ENCODE measurements at places on chromosomes 11 and 22.

GRCh38 chr22:48926643-48927042 is 901.0 kb downstream of the BRD1 start:
- no peak for DNase-seq

DNA sequence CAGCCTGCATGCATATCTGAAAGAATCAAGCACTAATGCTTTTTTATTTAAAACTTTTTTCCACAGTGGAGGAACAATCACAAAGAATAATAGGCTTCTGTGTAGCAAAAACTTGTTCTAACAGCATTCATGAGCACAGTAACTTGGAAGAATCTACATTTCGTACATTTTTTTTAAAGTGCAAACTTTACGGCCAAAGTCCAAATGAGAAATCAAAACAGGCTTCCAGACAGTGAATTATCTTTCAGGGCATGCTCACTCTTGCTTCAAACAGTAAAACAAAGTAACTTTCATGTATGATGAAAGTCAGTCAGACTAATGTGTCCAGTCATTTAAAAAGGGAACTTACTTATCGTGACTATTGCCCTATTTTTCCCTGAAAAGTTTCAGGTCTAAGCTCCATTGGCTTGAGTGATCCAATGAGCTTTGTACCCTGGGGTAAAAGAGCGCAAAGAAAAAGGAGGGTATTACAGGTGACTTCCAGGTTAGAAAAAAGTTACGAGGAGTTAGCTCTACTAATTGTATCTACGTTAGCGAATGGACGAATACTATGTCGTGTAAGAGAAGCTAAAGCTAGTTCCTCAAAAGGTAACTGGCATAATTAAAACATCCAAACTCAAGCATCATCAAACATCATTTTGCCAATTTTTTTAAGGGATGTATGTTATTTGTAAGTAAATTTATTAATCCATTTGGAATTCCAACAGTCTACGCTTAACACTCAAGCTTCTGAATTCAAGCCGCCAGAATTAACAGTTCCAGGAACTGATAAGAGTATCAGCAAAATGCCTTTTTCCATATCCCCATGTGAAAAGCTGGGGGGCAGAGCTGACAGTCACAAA is 1.7 kb downstream of the PICALM start:
- no peak for DNase-seq

GRCh38 chr22:44952863-44953746 is 56.7 kb downstream of the PHF21B start:
- DNase-seq: no peak

DNA sequence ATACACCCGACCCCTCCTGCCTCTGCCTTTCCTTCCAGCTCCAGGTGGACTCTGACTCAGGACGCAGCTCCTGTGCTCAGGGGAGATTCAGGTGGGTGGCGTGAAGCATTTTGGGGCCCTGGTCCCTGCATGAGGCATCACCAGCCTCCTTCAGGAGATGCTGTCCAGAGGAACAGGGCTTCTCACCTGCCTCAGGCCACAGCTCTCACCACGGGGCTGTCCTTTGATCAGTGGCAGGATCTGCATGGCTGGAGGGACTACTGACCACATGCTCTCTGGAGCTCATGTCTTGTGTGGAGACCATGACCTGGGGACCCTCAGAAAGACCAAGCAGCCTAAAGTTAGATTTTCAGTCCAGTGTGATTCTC is 58.8 kb downstream of the GGTLC2 start:
- no peak for DNase-seq

- peak; percentile 32 for DNase-seq
Observed at GRCh38 chr22:20653012-20653794, 120.7 kb upstream of the SERPIND1 start.

DNA sequence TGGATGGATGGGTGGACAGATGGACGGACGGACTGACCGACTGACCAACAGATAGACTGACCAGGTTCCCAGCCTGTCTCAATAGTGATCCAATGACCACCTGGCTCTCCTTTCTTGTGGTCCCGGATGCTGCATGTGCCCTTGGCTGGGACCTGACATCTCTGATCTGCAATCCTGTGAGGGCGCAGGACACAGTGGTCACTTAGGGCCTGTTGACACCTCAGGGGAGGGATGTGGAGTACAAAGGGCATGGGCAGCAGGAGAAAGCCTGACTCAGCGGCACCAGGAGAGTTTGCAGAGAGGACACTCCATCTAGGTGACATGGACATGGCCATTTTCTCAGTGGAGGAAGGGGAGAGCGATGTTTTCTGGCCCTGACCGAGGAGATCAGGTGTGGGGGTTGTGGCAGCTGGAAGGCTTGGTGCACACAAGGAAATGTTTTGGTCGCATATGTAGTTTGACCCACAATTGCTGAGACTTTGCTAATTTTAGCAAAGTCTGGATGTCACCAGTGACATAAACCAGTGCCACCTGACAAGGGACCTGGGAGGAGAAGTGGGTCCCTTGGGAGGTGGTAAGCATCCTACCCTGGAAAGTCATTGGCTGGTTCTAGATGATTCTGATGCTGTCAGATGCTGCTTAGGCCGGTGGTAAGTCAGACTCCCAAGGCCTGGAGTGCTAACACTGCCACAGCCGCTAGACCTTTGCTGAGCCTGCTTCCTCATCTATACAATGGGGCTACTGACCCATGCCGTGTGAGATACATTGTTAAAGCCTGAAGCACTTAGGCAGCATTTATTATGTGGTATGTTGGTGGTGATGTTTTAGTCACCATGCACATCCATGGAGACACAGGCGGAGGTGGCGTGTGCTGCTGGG is 50.7 kb downstream of the CD82 start:
- peak; percentile 38 for DNase-seq

GRCh38 chr11:93166194-93166593 is 31.6 kb downstream of the SLC36A4 start:
- no peak for DNase-seq

DNA sequence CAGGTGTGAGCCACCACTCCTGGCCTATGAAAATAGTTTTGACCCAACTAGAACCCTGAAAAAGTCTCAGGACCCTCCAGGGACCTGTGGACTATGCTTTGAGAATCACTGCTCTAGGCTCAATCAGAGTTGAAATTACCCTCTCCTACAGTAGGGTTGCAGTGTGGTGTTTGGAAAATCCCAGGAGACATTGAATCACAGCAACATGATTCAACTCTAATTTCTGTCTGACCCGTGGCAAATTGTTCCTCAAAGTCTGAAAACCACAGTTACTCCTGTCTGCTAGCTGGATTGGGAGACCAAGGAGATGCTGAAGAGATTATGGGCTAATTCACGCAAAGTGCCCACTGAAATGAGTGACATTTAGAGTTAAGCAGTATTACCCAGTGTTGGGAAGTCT is 5.4 kb upstream of the MTMR3 start:
- DNase-seq: no peak

DNA sequence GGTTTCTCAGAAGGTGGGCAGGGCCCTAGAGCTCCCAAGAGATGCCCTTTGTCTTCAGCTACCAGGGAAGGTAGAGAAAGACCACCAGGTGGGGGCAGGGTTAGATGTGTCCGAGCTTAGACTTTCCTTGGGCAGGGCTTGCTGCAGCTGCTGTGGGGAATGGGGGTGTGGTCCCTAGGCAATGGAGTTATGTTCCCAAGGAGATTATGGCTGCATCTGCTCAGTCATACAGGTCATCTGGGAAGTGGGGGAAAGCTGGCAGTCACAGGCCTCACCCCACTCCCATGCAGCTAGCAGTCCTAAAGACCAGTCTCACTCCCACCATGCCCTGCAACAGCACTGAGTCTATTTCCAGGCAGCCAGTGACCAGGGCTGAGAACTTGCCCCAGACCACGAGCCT is 29.5 kb downstream of the MMP27 start:
- DNase-seq: no peak

GRCh38 chr11:125105926-125106325 is 5.5 kb downstream of the TMEM218 start:
- DNase-seq: no peak

DNA sequence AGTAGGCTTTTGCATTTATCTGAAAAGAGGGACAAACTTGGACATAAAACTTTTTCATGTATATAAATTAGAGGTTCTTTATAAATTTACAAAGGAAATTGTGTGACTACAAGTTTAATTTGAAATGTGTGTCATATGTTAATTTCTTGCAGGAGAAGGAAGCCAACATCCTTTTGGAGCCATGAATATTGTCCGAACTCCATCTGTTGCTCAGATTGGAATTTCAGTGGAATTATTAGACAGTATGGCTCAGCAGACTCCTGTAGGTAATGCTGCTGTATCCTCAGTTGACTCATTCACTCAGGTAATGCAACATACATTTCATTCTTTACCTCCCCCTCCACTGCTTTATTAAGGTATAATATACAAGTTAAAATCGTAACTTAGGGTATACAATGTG is 35.2 kb downstream of the HIKESHI start:
- no peak for DNase-seq

DNA sequence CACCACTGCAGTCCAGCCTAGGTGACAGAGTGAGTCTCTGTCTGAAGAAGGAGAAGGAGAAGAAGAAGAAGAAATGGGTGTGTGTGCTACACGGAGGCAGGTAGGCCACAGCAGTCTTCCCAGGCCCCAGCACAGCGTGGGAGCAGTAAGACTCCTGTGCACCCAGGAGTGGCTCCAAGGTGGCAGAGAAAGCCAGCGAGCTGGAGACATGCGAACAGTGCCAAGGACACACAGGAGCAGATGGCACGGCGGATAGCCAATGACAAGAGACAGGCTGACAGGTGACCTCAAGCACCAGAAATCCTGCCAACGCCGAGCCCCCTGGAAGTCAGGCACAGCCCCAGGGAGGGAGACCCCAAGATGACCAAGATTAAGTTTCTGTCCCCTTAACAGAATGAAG is 9.0 kb upstream of the SCGB1A1 start:
- DNase-seq: no peak

GRCh38 chr22:50530580-50530876 is 716 bp upstream of the TYMP start:
- DNase-seq: no peak

DNA sequence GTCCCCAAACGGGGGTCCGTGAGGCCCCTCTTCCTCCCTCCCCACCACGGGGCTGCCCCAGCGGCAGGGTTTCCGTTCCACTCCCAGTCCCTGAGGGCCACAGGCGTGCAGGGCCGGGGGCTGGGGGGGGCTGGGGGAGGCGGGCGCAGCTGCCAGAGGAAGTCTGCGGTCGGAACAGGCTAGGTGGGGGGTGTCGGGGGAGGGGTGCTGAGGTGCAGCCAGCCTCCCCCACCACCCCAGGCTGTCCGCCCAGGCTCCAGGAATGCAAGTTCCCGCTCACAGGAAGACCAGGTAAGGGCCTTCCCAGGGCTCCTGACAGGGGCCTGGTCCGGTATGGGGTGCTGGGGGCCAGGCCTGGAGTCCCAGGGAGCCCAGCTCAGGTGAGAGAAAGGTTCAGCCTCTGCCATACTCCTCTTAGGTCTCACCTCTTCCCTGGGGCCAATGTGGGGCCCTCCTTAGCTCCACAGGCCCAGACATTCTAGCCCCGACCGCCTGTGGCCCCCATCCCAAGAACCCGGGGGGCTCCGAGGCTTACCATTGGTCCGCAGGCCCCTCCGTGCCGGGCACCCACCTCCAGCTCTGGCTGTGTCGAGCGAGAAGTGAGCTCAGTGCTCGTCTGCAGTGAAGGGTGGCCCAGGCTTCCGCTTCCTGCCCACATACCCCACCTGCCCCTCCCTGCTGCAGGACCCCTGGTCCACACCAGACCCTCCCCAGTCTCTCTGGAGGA is at the start of gene PTPRCAP:
Gene PTPRCAP (minus strand): TSS at position 601 of the 727 bp plus-strand sequence. CDS start 63 bp downstream, at position 538.
- DNase-seq: no peak

GRCh38 chr11:18265949-18266348 is at the start of gene SAA1:
Gene SAA1, plus strand, starts transcription at chr11:18266264. Its CDS starts 624 bp downstream, at chr11:18266888.
- no peak for DNase-seq

DNA sequence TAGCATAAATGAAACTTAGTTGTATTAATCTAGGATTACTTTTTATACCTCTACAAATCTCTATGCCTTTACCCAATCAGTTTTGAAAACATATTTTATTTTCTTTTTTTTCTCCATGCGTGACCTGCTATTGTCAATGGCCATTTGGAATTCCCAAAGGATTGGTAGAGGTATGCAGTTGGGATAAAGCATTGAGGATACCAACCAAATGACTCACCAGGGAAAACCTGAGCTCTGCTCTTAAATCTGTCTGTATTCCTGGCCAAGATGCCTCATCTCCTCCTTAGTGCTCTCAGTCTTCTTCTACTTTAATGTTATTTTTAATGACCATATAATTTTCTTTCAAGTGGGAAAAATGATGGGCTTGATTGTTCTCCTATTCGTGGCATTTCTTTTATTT is 61.9 kb downstream of the EHF start:
- DNase-seq: no peak

- DNase-seq: no peak
Observed at GRCh38 chr11:15993345-15993744, 363.0 kb downstream of the SOX6 start.

DNA sequence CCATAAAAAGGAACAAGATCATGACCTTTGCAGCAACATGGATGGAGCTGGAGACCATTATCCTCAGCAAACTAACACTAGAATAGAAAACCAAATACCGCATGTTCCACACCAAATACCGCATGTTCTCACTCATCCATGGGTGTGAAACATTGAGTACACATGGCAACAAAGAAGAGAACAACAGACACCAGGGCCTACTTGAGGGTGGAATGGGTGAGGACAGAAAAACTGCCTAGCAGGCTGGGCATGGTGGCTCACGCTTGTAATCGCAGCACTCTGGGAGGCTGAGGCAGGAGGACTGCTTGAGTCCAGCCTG is 12.3 kb downstream of the EHD1 start:
- no peak for DNase-seq

GRCh38 chr22:26746311-26746710 is 88.9 kb downstream of the MIAT start:
- no peak for DNase-seq

GRCh38 chr22:31425331-31426050 is 26.1 kb downstream of the DRG1 start:
- no peak for DNase-seq

- no peak for DNase-seq
Observed at GRCh38 chr11:56750190-56750589, 1.7 kb upstream of the OR9G4 start.

GRCh38 chr11:17224727-17225126 is 16.9 kb upstream of the PIK3C2A start:
- no peak for DNase-seq

DNA sequence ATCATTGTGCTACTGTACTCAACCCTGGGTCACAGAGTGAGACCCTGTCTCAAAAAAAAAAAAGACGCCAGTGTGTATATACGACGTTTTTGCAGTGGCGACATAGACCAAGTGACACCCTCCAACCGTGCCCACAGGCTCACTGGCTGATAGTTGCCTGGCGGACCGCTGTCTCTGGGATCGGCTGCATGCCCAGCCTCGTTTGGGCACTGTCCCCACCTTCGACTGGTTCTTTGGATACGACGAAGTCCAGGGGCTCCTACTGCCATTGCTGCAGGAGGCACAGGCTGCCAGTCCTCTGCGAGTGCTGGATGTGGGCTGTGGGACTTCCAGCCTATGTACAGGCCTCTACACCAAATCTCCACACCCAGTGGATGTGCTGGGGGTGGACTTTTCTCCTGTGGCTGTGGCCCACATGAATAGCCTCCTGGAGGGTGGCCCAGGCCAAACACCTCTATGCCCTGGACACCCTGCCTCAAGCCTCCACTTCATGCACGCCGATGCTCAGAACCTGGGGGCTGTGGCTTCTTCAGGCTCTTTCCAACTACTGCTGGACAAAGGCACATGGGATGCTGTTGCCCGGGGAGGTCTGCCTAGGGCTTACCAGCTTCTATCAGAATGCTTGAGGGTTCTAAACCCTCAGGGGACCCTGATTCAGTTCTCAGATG is 1.3 kb downstream of the CSKMT start:
- DNase-seq: no peak

GRCh38 chr11:122115524-122116379 is at the start of gene BLID:
Gene BLID, minus strand, starts transcription at chr11:122116215. Its CDS starts 293 bp downstream, at chr11:122115922.
- DNase-seq: no peak

GRCh38 chr11:123174196-123175183 is 20.6 kb downstream of the CLMP start:
- DNase-seq: peak; percentile 84

- DNase-seq: no peak
Observed at GRCh38 chr22:21861851-21862250, 5.6 kb downstream of the MAPK1 start.

Data from suprapubic skin (tissue), 4 donors.